ENCODE measurements at places on chromosomes 6 and 20. TPM values are rescaled to one million over a fixed set of nuclear protein-coding genes. Genes with fewer than 3 reads are reported as not detected.

The ECT2L gene
- total RNA-seq = not detected

The PTGIS gene
- total RNA-seq = 0.09 TPM

The CD83 gene
- 2.0 TPM for total RNA-seq

The SUMO4 gene
- not detected for total RNA-seq

The PAQR8 gene
- total RNA-seq = 1.1 TPM

The MICA gene
- total RNA-seq = 27.9 TPM

The APCDD1L gene
- total RNA-seq = 0.07 TPM

The ARMH2 gene
- total RNA-seq = not detected

The LGSN gene
- 3.3 TPM for total RNA-seq

The RBPJL gene
- total RNA-seq = not detected

The SLC17A3 gene
- total RNA-seq = 1.1 TPM

The CYB5R4 gene
- 24.0 TPM for total RNA-seq

The RPS6KA2 gene
- total RNA-seq = 0.07 TPM

The KCNQ2 gene
- total RNA-seq = 0.81 TPM

The SIRPA gene
- total RNA-seq = 25.7 TPM

The ADRM1 gene
- 192 TPM for total RNA-seq

The SCUBE3 gene
- 0.03 TPM for total RNA-seq

The KHDRBS2 gene
- total RNA-seq = not detected

The DSP gene
- total RNA-seq = 32.3 TPM

The DEFB132 gene
- total RNA-seq = not detected

The PLAGL2 gene
- total RNA-seq = 12.8 TPM

The BTNL2 gene
- not detected for total RNA-seq

The HS3ST5 gene
- not detected for total RNA-seq

The TBXT gene
- not detected for total RNA-seq

The TLDC2 gene
- total RNA-seq = not detected

The DDX39B gene
- 373 TPM for total RNA-seq

The OXT gene
- total RNA-seq = not detected

Measured in A549 treated with CORT108297 at 1 μM for 4 hours (cell line).